NCI-H2029 treated with DMSO at 0.1 percent for 48 hours (cell line): ENCODE measurements at places on chromosomes 16 and 17.

- DNase-seq: no peak
These were observed 2.1 kb downstream of the KRT10 start for GRCh38 chr17:40820228-40820838.

GRCh38 chr16:57648581-57649442 lies 19.3 kb upstream of the ADGRG3 start:
- DNase-seq: peak; percentile 41

GRCh38 chr17:56175299-56175955 lies 22.2 kb downstream of the ANKFN1 start:
- DNase-seq: no peak

GRCh38 chr16:11456741-11457140 lies 111.5 kb downstream of the RMI2 start:
- DNase-seq: no peak

DNA sequence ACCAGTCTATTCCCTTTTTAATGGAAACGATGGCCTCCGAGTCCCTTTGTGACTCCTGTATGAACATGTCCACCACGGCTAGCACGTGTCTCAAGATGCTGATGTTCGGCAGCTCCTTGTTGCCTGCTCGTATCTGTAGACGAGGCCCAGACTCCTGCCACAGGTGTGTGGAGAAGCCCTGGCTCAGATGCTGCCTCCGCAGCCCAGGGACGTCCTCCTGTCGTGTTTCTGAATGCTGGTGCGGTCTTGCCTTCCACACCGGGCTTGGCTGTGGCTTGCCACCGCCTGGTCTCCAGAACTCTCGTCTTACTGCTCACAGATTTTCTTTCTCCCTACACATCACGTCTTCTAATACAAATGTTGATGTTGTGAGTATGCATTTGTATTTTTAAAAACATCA lies 17.0 kb downstream of the FOXF1 start:
- DNase-seq: no peak

GRCh38 chr17:65099941-65100315 lies 37.2 kb upstream of the RGS9 start:
- peak; percentile 25 for DNase-seq

DNA sequence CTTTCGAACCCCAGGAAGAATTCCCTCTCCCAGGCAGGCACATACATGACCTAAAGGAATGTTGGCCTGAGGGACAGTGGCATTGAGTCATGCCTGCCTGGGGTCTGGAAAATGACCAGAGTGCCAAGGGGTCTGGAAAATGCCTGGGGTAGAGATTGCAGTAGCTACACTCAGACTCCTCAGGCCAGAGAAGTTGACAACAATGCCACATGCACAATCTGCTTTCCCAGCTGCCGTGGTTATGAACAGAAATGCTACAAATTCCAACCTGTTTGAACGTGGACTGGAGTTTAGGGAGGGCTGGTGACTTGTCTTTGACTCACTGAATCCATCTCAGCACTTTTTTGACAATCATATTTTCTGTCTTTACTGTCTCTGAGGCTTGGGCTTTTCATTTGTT lies 250.0 kb downstream of the ABCC12 start:
- DNase-seq: no peak

GRCh38 chr16:4372578-4373355 lies 1.1 kb downstream of the VASN start:
- peak; percentile 62 for DNase-seq

DNA sequence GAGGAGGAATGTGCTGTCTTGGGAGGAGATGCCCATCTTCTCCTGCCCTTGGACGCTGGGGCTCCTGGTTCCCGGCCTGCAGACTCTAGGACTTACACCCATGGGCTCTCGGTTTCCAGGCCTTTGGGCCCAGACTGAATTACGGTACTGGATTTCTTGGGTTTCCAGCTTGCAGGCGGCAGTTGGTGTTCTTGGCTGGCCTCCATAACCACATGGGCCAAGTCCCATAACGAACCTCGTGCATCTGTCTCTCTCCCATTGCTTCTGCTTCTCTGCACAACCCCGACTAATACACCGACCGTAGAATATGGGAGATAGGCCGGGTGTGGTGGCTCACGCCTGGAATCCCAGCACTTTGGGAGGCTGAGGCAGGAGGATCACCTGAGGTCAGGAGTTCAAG lies 162.6 kb downstream of the SDK2 start:
- no peak for DNase-seq

DNA sequence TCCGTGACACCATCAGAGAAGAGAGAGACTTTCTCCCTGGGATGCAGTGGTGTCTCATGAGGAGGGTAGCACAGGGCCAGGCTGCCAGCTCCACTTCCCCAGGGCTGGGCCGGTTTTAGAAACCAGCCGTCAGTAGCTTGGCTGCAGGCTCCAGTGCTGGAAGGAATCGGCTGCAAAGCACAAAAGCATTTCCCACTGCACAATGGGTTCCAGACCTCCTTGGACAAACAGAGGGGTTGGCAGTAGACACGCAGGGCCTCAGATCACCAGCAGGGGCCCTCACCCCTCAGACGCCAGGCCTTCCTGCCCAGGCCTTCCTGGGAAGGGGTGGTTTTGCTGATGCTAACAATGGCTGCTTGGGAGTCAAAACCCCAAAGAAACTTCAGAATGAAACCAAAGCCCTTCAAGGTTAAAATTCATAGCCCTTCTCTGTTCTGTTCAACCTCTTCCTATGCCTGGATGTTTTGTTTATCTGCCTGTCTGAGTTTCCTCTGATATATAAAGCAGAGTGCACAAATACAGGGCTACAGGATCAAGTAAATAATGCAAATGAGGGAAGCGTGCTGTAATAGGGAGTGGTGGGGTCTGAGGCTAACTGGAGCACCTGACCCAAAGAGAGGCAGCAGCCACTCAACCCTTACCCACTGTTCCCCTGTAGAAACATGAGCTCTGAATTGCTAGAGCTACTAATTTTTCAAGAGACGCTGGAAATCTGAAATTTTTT lies 26.2 kb downstream of the TEKT5 start:
- no peak for DNase-seq

- DNase-seq: no peak
These were observed 82.1 kb downstream of the CFDP1 start for GRCh38 chr16:75351183-75351582.

DNA sequence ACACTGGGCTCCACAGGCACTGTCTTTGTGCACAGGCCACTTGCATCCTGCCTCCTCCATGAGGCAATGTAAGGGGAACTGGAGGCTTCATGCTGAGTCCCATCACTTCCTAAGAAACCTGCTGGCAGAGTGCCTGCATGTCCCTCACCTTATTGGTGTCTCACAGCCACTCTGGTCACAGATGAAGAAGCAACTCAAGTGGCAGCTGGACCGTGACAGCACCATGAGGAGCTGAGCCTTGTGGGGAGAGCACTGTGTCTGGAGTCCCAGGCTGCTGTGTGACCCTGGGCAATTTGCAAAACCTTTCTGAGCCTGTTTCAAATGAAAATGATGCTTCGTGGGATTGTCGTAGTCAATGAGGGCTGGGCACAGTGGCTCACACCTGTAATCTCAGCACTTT lies 19.5 kb downstream of the ANKRD40 start:
- DNase-seq: no peak

DNA sequence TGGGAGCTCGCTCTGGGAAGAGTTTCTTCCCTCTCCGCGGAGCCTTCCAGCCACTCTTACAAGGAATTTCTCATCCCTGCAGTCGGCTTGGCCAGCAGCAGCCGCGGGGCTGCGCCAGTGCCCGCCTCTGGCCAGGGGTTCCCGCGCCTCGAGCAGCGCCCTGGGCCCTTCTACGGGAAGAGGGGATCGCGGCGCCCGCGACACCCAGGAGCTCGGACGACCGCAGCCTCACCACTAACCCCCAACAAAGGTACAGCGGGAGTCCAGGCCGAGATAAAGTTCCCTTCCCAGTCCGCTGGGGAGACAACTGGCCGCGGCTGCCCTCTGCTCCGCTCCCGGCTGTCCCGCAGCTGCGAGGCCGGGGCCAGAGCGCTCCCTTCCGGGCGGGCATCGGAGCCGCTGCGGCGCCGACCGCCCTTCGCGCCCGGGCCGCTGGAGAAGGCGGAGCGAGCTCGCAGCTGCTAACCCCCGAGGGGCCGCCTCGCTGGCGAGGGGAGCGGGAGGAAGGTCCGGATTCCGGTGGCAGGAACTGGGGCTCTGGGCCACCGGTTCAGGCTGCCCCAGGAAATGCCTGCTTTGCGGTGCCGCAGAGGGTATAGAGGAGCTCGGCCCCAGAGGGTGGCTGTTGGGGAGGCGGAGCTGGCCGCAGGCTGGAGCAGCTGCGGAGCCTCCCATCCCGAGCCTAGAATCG lies 3.6 kb upstream of the HS3ST3B1 start:
- DNase-seq: no peak

- DNase-seq: no peak
These were observed 18.9 kb upstream of the TFAP4 start for GRCh38 chr16:4291699-4292098.

DNA sequence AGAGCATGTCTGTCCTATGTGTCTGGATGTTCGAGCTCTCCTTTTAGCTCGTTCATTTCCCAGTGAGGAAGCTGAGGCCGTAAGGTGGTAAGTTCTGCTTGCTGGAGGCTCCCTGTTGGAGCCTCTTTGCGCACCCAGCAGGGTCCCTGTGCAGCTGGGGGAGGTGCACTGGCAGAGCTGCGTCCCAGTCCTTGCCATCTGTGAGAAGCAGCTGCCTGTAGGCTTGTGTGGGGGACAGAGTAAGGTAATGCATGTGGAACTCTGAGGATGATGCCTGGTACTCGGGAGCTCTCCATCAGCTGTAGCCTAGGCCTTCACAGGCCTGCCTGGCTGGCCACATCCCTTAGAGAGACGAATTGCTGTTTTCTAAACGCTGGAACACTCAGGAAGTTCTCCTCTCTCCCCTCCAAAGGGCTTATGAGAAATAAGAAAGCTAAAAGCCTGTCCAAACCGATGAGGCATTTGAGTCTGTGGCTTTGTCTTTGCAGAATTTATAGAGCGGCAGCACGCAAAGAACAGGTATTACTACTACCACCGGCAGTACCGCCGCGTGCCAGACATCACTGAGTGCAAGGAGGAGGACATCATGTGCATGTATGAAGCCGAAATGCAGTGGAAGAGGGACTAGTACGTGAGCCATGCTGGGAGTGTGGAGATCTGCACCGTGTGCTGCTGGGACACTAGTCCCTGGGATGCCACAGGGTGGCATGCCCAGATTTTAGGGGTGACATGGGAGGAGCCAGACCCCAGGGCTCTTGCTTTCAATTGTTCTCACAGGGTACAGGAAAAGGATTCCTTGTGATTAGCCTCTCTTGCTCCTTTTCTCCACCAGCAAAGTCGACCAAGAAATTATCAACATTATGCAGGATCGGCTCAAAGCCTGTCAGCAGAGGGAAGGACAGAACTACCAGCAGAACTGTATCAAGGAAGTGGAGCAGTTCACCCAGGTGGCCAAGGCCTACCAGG lies 1.6 kb downstream of the NDUFB10 start:
- DNase-seq: no peak

GRCh38 chr17:50488880-50489279 lies 10.2 kb downstream of the RSAD1 start:
- no peak for DNase-seq

- DNase-seq: no peak
These were observed 209.8 kb upstream of the CHMP6 start for GRCh38 chr17:80781807-80782277.

- no peak for DNase-seq
These were observed 15.1 kb upstream of the TIMP2 start for GRCh38 chr17:78940258-78940657.

- no peak for DNase-seq
These were observed 9.1 kb downstream of the MRM1 start for GRCh38 chr17:36610474-36610873.

- DNase-seq: no peak
These were observed 8.0 kb downstream of the SYNGR3 start for GRCh38 chr16:1997494-1998359.

DNA sequence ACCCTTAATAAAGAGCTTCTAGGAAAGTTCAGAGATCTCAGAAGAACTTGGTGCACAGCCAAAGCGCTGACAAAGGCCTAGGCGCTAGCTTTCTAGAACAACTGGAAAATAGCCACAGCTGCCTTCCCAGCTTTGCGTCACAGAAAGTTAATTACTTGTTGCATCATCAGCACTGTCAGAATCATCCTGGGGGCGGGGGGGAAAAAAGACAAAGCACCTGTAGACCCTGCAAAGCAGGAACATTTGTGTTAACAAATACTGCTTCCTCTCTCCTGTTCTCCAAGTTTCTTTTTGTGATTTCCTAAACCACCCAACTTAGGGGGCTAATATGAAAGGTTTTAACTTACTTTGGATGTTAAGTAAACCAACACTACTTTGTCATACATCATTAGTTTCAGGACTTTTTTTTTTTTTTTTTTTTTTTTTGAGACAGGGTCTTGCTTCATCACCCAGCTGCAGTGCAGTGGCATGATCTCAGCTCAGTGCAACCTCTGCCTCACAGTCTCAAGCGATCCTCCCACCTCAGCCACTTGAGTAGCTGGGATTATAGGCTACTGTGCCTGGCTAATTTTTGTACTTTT lies 4.8 kb upstream of the AARSD1 start:
- DNase-seq: no peak

DNA sequence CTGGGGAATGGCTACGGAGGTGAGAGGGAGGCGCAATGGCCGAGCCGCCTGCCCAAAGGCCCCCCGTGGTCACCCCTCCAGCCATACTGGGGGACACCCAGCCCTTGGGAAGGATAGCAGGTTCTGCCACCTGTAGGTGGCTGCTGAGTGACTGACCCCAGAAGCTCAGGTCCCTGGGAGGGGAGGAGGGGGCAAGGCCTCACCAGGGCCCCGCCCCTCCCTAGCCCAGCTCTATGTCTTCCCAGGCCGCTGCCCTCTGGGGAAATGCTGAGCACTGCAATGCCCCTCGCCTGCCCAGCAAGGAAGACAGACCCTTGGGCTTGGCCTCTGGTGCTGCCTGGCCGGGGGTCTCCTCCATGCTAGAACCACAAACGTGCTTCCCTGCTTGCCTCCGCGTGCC lies 11.4 kb upstream of the CLDN9 start:
- no peak for DNase-seq
